ENCODE measurements at places on chromosomes 5 and 9. TPM values are rescaled to one million over a fixed set of nuclear protein-coding genes. Genes with fewer than 3 reads are reported as not detected.

The NFIB gene
- 5.3 TPM for total RNA-seq

The BAAT gene
- total RNA-seq = not detected

The ENTREP1 gene
- 13.9 TPM for total RNA-seq

The RANBP6 gene
- 19.5 TPM for total RNA-seq

The RAB24 gene
- total RNA-seq = 14.5 TPM

Measured in endodermal cell (in vitro differentiated cells).